ENCODE measurements at places on chromosomes 4 and X.
A peak's percentile ranks its signal among the peaks of the same experiment; 100 is the strongest.

DNA sequence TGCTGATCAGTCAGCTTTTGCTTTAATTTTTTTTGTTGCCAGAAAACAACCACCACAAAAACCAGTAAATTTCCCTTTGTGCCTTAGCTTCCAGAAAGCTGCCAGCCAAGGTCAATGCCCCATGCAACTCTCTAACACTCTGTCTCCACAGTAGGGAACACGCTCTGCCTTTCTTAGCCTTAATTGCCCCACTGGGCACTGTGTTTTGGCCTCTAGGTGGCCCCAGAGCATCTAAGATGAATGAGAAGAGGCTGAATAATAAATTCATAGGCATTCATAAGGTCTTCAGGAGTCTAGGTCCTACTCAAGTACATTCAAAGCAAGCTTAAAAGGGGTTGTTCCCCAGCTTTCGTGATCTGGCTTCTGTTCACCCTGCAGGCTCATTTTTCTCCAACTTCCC is 57.7 kb upstream of the PASD1 start:
- no peak overlapping the region for H3K27ac ChIP-seq
- H3K36me3 ChIP-seq = no peaks in the 10 kb centered on the region
- H3K4me1 ChIP-seq = no peaks in the 10 kb centered on the region
- peak; percentile 53 for DNase-seq
- H3K27me3 ChIP-seq = no peaks in the 10 kb centered on the region

DNA sequence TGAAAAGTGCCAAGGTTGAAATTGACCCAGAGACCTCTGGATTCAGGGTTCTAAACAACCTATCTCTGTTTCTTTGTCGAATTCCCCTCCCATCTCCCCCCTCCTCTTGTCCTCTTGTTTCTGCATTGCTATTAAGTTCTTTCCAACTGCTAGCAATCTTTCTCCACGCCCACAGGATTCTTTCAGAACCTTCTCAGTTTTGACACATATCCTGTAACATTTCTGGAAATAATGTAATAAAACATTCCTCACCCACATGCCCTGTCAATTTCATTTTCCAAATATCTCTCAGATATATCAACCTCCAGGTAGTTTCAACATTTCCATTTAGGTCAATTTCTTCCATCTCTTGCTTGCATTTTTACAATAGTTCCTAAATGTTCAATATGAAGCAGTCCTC is 1105.9 kb downstream of the ARAP2 start:
- no peak for DNase-seq
- no peaks in the 10 kb centered on the region for H3K27me3 ChIP-seq
- H3K4me1 ChIP-seq = no peaks in the 10 kb centered on the region
- H3K36me3 ChIP-seq = no peaks in the 10 kb centered on the region

- H3K27me3 ChIP-seq = no peaks in the 10 kb centered on the region
- H3K36me3 ChIP-seq = no peaks in the 10 kb centered on the region
- peak; percentile 76 for DNase-seq
- H3K27ac ChIP-seq = no peak overlapping the region
Measured at GRCh38 chr4:83993774-83994173, 457.9 kb downstream of the GPAT3 start.

DNA sequence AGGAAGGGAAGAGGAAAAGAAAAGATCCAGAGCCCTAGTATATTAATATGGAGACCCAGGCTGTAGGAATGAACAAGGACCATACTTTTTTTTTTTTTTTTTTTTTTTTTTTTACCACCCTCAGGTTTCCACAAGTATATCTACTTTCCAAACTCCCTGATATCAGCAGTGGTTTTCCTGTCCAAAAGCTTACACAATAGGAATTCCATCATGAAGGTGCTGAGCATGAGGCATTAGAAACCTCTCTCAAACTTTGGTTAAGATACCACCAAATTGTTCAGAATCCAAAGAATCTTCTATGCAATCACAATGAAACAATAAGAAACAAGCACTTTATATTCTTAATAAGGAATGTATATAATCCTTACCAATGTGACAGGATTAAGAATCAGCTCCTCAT is 26.5 kb downstream of the RPS6KA3 start:
- H3K27ac ChIP-seq = no peak overlapping the region
- DNase-seq = no peak
- H3K36me3 ChIP-seq = no peaks in the 10 kb centered on the region
- no peaks in the 10 kb centered on the region for H3K27me3 ChIP-seq

DNA sequence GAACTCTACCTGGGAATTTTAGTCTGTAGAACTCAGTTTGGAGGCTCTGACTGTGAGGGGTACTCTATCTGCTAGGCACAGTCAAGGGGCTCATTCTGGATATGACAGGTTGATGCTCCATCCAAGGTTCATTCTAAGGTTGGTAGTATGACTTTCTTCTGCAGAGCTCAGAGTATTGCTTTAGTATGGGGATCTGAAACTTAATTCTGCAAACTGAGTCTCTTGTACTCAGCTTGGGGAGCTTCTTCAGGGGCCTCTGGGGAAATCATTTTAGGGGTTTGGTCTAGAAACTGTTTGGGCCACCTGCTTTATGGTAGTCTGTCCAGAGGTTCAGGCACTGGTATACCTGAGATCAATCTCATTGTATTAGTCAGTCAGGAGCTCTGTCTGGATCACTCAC is 9.7 kb upstream of the TSR2 start:
- no peak for DNase-seq
- no peak overlapping the region for H3K27ac ChIP-seq
- H3K27me3 ChIP-seq = no peaks in the 10 kb centered on the region
